Activated naive CD4-positive, alpha-beta T cell treated with anti-CD3 and anti-CD28 coated beads for 36 hours (primary cell): ENCODE measurements at places on chromosomes 4 and X. TPM values are rescaled to one million over a fixed set of nuclear protein-coding genes. Genes with fewer than 3 reads are reported as not detected.
A peak's percentile ranks its signal among the peaks of the same experiment; 100 is the strongest.

The TCEAL6 gene
- total RNA-seq: not detected

The USP17L27 gene
- total RNA-seq: not detected

The IL21 gene
- total RNA-seq: 49.9 TPM

DNA sequence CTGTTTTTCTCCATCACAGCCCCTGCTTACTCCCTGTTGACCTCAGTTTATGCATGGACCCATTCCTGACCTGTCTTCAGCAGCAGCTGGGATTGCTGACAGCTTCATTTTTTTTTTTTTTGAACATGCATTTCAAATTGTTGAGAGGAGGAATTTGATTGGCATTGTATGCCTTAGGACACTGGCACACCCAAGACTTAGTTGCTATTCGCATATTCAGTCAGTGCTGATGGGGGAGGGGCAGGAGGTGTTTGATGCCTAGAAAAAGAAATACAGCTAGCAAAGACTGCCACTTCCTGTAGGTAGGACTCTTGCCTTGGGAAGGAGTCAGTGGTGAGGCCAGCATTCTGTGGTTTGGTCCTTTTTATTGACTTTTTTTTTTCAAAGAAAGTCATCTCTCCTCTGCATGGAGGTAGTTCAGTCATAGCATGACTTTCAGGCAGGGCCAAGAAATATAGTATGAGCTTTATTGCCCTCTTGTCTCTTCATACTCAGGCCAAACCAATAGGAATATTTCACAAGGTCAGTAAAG is 33.6 kb upstream of the XK start:
- no peaks in the 10 kb centered on the region for H3K36me3 ChIP-seq
- no peak overlapping the region for H3K4me3 ChIP-seq
- no peaks in the 10 kb centered on the region for H3K27me3 ChIP-seq
- H3K4me1 ChIP-seq: no peaks in the 10 kb centered on the region
- DNase-seq: peak; percentile 13

GRCh38 chr4:24743927-24744326 is 51.4 kb upstream of the SOD3 start:
- H3K4me1 ChIP-seq: no peaks in the 10 kb centered on the region
- H3K27ac ChIP-seq: no peak overlapping the region
- no peak overlapping the region for H3K4me3 ChIP-seq

DNA sequence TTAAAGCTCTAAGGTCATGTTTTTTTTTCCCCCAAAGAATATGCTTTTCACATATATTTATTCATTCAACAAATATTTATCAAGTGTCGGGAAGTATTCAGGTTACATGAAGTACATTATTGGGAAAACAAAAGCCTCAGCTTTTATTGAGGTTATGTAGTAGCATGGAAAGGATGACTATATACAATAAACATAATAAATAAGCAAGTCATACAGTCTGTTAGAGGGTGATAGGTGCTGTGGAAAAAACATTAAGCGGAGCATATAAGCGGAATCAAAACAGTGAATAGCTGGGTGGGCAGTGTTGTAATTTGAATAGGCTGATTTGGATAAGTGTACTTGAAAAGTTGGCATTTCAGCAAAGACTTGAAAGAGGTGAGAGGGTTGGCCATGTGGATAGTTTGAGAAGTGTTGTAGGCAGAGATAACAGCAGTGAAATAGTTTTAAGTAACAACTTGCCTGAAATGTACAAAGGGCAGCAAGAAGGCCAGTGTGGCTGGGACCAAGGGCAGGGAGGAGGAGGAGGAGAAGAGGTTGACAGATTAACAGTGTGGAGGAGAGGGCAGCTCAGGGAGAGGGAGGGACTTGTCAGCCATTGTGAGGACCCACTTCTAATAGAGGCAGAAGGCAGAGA is 558.7 kb downstream of the SPRY1 start:
- H3K4me1 ChIP-seq: no peaks in the 10 kb centered on the region
- H3K27ac ChIP-seq: no peak overlapping the region
- H3K27me3 ChIP-seq: no peaks in the 10 kb centered on the region
- no peak overlapping the region for H3K4me3 ChIP-seq
- DNase-seq: no peak

DNA sequence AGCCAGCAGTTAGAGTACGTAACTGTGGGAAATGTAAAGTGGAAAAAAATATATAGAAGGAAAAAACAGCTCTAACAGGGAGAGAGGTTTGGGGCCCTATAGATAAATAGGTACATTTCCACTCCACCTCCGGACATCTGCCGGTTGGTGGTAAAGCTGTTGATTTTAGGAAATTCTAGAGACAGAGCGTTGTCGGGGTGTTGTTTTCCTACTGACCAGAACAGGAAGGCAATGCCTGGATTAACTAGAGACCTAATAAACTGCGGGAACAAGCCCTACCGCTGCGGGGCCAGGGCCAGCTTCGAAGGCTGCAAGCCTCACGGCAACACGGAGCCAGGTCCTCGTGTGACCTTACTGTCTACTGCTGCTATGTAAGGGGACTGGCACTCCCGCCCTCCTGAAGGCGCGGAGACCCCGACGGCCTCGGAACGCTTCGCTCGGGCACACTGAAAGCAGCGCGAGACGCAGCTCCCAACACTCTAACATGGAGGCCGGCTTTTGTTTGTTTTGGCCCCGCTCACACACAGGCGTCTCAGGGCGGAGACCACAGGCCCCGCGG is 702 bp upstream of the CDKN2AIP start:
- peak overlapping the region; percentile 86 for H3K4me3 ChIP-seq
- H3K27ac ChIP-seq: peak overlapping the region; percentile 89
- no peaks in the 10 kb centered on the region for H3K27me3 ChIP-seq
- H3K4me1 ChIP-seq: peaks cover 39% of the 10 kb centered on the region
- peak; percentile 49 for DNase-seq

- H3K27ac ChIP-seq: no peak overlapping the region
- peak; percentile 8 for DNase-seq
- H3K27me3 ChIP-seq: no peaks in the 10 kb centered on the region
- H3K4me3 ChIP-seq: peak overlapping the region; percentile 90
- peaks cover 3% of the 10 kb centered on the region for H3K36me3 ChIP-seq
- H3K4me1 ChIP-seq: peaks cover 11% of the 10 kb centered on the region
Observed at GRCh38 chrX:51894697-51895336, 1.4 kb downstream of the MAGED1 start.

DNA sequence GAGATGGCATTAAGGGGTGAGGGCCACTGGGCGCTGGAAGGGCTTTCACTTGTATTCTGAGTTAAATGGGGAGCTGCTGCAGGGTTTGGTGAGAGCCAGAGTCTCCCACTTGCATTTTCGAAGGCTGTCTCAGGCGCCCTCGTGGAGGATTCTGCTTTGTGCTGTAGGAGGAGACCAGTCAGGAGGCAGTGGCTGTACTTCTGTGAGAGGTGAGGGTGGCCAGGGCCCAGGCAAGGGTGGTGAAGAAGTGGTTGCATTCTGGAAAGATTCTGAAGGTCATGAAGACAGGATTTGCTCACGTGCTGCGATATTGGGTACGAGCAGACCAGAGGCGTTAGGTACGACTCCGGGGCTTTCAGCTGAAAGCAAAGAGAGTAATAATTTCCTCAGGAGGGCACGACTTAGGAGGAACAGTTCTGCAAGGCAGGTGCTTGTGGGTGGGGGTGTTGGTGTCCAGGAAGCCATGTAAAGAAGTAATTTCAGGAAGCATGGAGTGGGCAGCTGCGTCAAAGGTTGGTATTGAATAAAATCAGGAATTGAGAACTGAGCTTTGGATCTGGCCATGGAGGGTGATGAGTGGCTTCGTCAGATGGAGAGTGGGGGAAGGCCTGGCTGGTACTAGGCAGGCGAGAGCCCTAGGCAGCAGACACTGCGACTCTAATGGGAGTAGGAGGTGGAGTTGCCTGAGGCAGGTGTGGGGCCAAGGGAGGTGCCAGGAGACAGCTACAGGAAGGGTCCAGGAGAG is 18.2 kb downstream of the PIGG start:
- H3K36me3 ChIP-seq: peaks cover 67% of the 10 kb centered on the region
- H3K4me1 ChIP-seq: no peaks in the 10 kb centered on the region
- H3K4me3 ChIP-seq: no peak overlapping the region
- DNase-seq: no peak
- H3K27ac ChIP-seq: no peak overlapping the region
- H3K27me3 ChIP-seq: no peaks in the 10 kb centered on the region

DNA sequence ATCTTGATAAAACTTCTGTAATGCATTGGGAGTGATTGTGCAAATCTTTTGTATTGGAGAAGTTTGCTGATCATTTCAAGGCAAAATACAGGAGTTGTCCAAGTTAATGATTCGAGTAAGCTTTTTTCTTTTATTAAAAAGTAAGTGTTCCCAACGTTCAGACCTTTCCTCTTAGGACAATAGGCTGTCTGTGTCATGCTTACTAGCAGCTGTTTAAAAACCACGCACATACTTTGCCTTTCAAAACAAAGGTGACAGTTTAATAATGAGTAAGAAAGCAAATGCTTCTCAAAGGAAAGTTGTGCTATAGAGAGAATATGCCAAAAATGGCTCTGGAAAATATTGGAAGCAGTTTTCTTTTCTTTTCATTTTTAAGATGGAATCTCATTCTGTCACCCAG is 11.2 kb downstream of the TRAPPC11 start:
- H3K27me3 ChIP-seq: no peaks in the 10 kb centered on the region
- H3K4me1 ChIP-seq: peaks cover 3% of the 10 kb centered on the region
- no peak overlapping the region for H3K27ac ChIP-seq
- no peak overlapping the region for H3K4me3 ChIP-seq

- no peak overlapping the region for H3K27ac ChIP-seq
- H3K27me3 ChIP-seq: no peaks in the 10 kb centered on the region
- no peak for DNase-seq
- no peak overlapping the region for H3K4me3 ChIP-seq
- peaks cover 34% of the 10 kb centered on the region for H3K4me1 ChIP-seq
Observed at GRCh38 chr4:153348006-153348405, 3.5 kb downstream of the MND1 start.

DNA sequence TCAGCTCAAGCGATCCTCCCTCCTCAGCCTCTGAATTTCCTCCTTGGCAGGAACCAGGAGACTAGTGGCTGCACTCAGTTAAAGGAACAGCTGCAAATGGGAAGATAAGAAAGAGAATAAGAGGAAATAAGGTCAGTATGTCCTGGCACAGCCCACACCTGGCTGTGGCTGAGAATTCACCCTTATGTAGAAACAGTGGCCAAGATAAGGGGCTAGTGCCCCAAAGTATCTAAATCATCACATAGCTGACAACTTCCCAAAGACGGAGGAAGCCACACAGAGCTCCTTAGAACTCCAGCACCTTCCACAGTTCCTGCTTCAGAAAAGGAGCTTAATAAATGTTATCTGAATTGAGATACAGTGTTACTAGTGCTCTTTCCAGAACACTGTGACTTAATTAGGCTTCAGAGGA is 2.3 kb upstream of the CHIC2 start:
- no peak overlapping the region for H3K27ac ChIP-seq
- H3K4me1 ChIP-seq: peaks cover 25% of the 10 kb centered on the region
- peaks cover 2% of the 10 kb centered on the region for H3K27me3 ChIP-seq
- no peak overlapping the region for H3K4me3 ChIP-seq
- no peak for DNase-seq

DNA sequence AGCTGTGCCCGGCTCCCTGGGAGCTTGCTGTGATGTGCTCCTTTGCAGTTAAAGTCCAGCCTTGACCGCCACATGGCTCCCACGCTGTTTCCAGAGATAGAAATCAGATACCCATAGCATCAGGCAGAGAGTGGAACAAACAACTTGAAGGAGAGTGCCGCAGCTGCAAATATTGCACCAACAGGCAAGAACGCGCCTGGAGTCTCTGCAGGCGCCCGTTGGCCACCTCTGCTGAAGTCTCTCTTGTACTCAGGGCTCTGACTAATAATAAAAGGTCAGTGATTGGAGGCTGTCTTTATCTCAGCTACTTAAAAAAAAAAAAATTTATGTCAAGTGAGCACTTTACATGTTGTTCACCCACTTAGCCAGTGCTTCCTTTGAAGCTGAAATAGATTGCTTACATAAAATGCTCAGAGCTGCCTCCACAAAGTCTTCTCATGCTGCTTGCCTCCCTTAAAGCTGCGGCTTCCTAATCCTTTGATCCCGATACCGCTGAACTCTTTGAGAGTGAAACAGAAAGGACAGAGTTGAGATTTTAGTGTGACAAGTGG is 30.9 kb upstream of the TENM3 start:
- H3K36me3 ChIP-seq: no peaks in the 10 kb centered on the region
- H3K4me3 ChIP-seq: no peak overlapping the region
- no peak overlapping the region for H3K27ac ChIP-seq

- no peak for DNase-seq
- H3K27ac ChIP-seq: no peak overlapping the region
- no peaks in the 10 kb centered on the region for H3K27me3 ChIP-seq
- no peak overlapping the region for H3K4me3 ChIP-seq
Observed at GRCh38 chr4:4789462-4789861, 70.0 kb upstream of the MSX1 start.
